Cerebellum (tissue), 4 donors: ENCODE measurements at places on chromosomes 1 and 21.

DNA sequence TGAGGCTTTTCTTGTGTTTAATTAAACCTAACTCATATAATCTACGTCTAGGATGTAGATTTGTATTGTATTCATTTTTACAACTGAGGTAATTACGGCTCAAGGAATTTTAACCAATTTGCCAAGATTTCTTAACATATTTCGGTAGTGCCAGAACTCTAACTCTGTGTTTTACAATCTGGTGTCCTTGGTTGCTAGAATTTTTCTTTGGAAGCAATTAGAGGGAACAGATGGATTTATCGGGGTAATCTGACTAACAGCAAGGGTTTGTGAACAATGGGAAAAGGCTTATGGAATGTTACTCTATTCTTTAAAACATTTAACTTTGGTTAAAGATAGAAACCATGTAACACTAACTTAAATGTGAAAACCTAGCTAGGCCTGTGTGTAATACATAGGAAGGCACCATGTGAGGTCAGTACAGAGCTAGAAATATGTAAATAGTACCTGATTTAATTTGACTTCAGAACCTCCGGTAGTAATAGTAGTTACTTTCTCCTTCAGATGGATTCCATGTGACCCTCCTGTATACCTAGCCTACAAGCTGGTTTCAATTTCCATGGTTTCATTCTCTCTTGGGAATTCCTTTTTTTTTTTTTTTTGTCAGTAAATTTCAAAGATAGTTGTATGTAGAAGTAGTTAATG lies 1.2 kb downstream of the MTF2 start:
- DNase-seq = peak; percentile 37

GRCh38 chr1:179142889-179143299 lies 61.0 kb downstream of the TOR3A start:
- DNase-seq = no peak

DNA sequence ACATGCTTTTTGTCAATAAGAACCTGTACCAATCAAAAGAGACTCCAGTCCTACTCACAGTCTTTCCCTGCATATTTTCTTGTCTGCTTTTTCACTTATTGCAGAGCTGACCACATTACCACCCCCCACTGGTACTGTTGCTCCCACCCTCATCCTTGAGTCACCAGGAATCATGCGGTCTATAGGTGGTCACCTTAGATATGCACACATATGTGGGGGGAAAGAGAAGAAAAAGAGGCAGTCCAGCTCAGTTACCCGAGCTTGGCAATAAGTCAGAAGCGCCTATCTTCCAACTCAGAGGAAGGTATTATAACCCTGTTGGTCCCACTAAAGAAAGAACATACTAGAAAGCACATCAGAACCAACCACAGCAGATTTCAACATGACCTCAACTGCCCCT lies 119.2 kb downstream of the SMYD2 start:
- no peak for DNase-seq

DNA sequence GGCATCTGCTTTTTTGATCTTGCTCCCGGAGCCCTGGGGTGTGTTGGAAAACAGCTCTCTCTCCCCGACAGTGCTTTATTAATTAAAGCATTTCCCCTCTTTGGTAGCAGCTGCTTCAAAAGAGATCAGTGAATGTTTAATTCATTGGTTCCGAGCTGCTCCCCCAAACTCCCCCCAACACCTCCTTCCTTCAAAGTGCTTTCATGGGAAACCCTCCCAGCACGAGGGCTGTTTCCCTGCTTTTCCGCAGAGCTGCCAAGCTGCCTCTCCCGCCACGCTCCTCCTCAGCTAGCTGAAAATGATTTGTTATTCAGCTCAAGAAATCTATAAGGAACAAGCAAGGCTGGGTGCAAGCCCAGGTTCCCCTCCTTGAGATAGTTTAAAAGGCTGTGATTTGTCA lies 40.0 kb upstream of the DISP3 start:
- DNase-seq = no peak
